ENCODE measurements at places on chromosomes 5 and 9.

DNA sequence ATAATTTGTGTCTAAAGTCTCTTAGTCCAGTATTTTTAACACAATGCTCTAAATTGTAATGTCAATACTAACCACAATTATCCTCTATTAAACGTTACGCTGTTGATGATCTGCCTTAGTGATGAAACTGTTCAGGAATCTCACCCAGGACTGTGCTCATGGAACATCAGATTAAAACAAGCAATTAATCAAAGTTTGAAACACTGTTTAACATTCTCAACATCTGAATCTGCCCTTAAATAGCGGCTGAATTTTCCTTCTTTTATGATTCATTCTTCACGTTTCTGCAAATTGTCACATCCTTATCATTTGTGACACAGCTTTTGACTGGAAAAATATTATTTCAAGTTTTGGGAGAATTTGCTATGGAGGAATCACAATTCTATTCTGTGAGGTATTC is 113.8 kb downstream of the MARCHF11 start:
- DNase-seq = no peak

DNA sequence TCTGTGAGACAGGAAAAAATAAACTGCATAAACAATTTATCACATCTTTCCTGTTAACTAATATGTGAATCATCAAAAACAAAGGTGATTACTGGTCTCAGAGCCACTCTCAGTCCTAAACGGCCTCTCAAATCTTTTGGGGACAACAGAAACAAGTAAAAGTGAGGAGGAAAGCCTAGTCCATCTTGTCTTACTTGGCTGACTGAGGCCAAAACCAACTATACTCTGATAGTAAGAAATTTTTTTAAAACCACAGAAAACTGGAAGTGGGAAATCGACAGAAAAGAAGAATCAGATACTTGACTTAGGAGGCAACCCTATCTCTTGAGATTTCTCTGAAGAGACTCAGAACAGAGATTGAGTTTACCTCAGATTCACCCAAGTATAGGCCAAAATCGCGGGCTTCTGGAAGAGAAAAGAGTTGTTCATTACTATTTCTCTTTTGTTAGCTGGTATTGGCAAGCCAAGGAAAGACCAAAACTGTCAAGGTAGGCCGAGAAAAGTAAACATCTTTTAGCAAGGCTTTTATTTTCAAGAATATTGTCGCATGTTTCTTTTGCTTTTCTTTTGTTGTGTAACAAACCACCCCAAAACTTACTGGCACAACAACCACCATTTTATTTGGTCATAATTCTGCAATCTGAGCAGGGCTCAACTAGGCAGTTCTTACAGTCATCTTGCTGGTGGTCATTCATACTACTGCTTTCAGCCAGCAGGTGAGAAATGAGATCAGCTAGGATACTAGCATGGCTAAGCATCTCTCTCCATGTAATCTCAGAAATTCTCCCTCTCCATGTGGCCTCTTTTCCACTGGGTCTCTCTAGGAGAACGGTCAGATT is 46.1 kb downstream of the RFX3 start:
- DNase-seq = no peak

GRCh38 chr5:39025456-39025855 is 48.7 kb downstream of the RICTOR start:
- no peak for DNase-seq

DNA sequence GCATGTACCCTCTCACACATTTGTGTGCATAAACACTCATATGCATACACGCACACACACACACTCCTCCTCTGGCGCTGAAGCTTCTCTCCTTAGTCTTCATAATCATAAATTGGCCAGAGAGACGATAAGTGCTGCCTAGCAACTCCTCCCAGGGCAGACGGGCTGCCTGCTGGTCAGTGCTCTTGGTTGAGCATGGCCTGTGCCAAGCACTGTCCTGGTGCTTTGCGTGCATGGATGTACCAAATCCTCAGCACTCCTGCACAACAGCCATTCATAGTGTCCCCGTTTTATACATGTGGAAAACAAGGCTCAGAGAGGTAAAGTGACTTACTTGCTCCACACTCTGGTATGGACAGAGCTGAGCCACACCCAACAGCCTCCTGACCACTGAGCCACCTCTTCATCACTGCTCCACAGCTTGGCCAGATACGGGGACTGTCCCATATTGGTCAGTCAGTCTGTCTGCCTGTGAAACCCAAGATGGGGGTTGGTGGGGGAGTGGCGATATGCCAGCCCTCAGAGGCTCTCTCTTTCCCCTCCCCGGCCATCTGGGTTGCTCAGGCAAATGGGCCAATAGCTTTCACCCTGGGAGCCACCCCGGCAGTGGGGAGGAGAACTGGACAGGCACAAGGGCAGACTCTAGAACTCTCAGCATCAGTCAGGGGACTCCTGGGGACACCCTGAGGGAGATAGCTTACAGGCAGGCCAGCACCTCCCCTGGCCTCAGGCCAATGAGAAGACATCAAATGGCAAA is 64.3 kb upstream of the GARNL3 start:
- DNase-seq = no peak

GRCh38 chr5:42887097-42887496 is 75.4 kb upstream of the SELENOP start:
- no peak for DNase-seq

DNA sequence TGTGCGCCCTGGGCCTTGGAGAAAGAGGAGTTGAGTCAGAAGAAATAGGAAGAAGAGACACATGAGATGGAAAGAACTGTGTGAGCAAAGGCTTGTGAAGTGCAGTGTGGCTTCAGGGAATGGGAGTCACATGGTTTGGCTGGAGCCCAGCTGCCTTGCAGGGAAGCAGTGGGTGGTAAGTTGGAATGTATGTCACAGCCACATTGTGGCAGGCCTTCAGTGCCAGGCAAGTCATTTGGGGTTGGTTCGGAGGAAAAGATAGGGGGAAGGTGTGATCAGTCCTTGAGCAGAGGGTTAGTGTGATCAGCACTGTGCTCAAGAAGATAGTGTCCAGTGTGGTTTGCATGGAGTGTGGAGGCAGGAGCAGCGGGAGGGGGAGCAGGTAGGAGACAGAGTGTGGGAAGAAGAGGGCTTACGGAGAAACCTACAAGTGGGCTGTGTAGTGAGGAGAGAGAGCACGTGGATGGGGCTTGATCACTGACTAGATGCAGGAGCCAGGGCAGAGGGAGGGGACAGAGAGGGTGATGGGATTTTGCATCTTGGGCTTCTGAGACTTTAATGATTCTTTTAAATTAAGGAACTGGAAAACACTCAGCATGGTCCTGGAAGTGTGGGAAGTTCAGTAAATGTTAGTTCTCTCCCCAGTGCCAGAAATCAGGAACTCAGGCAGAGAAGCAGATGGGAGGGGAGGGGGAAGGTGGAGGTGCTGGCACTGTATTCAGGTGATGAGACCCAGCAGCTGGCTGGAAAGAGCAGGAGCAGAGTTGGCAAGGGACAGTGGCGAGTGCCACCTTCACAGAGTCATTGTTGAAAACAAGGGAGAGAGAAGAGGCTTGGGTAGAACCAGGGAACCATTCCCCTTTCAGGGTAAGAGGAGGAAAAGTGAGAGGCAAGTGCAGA is 46.6 kb downstream of the ARHGAP26 start:
- peak; percentile 36 for DNase-seq

Measured in foreskin fibroblast (primary cell).